AG04449 (cell line): ENCODE measurements at places on chromosomes 13 and 19.

DNA sequence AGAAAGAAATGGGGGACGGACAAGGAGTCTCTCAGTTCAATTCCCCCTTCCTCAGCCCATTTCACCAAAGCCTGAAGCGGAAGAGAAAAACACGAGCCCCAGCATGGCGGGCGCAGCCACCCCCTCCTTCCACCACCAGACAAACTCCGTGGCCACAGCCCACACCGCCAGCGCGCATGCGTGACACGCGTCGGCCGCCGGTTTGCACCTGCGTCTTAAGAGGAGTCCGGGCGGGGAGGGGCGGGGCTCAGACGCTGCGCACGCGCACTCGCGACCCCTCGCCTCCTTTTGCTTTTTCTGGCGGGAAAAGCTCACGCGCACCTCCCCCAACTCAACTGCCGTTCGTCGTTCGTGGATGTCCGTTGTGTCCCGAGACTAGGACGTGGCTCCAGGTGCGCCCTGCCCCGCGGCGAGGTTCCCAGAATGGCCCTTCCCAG, at the start of gene KASH5:
TSS of gene KASH5 (plus strand) at position 314 of the 437 bp plus-strand sequence. CDS start 2,635 bp downstream, outside the sequence.
- no peak for DNase-seq

- no peak for DNase-seq
Observed at GRCh38 chr13:27678306-27679040, 56.8 kb downstream of the POLR1D start.

DNA sequence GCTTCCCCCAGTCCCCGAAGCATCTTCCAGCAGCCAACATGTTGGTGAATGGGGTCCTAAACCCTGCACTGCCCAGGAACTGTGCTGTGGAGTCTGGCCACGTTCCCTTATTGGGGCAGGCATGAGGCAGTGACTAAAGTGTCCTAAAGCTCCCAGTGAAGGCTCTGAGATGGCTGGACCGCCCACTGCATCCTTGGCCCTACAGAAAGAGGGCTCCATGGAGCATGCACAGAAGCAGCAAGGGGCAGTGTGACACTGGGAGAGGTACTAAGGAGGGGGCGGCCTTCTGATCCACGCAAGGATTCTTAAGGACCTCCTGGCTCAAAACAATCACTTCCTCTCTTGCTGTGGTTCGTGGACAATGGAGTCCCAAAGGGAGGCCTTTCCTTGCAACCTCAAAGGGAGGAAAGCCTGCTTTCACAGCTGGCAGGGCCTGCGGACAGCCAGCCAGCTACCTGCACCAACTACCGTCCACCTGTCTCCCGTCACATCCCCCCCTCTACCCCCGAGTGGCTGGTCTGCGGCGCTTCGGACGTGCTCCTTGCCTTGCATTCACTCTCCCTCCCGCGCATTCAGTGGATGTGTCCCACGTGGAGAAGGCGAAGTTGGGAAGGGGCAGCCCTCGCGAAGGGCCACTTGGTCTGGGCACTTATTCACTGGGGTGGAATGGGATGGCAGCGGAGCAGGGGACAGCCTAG, 63.9 kb upstream of the STARD13 start:
- no peak for DNase-seq

DNA sequence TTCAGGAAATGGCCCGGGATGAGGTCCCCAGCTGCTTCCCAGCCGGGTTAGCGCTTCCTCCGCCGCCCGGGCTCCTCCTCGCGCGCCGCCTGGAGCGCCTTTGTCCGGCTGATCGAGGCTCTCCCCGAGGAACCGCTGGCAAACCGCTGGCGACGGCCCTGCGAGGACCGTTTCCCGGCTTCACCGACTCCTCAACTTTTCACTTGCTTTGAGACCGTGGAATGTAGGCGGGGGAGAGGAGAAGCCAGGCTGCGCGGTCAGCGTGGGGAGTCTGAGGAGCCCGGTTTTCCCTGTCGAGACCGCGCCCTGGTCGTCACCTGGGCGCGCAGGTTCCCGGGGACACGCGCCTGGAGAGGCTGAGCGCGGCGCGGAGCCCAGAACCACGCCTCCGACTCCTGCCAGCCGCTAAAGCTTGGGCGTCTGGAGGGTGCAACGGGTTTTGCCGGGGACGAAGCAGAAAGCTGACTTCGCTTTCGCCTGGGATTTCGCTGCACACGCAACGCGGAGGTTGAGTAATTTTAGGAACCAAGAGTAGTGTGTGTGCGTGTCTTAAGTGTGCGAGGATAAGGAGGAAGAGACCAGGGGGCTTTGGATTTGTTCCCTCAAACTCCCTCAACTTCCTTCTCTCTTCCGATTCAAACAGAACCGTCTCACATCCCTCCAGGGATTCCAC, 7.3 kb upstream of the DGKH start:
- no peak for DNase-seq
